ENCODE measurements at places on chromosomes 13 and 19.

DNA sequence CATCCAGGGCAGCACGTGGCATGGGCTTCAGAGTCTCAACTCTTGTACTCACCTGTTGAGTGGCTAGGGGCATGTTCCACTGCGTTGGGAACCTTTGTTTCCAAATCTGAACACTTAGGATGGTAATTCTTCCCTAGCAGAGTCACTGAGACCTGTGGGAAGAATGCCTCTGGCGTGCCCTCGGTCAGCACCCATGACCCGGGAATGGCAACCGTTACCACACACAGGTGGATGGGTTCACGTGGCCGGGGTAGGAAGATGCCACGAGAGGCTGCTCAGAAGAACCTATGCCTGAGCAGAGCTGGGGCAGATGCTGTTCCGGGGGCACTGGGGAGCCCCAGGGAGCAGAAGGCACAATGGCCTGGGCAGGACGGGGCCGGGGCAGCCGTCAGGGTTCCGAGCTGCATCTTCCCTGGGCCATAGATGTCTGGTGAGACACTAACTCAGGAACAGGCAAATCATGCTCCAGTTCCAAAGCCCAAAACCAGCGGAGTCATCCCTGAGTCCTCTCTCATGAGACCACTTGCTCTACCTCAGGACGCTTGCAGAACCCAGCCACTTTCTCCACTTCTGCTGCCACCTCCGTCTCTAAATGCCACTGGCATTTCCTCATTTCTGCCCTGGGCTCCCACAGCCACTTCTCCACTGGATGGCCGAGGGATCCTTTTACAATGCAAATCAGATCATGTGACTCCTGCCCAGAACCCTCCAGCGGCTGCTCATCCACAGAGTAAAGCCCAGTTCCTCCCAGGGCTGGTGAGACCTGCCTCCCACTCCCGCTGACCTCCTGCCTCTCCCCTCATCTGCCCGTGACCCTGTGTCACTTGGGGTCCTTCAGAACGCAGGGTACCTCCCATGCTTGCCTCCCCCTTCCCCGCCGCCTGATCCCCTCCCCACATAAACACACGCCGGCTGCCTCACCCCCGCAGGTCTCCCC, 36.7 kb downstream of the FAM124A start:
- peak; percentile 84 for DNase-seq

- DNase-seq = no peak
Observed at GRCh38 chr19:20470345-20471135, 95.0 kb downstream of the ZNF737 start.

GRCh38 chr19:49333811-49334288, 1.4 kb upstream of the CD37 start:
- peak; percentile 62 for DNase-seq

GRCh38 chr19:3818466-3818865, 32.3 kb upstream of the MATK start:
- DNase-seq = peak; percentile 98

DNA sequence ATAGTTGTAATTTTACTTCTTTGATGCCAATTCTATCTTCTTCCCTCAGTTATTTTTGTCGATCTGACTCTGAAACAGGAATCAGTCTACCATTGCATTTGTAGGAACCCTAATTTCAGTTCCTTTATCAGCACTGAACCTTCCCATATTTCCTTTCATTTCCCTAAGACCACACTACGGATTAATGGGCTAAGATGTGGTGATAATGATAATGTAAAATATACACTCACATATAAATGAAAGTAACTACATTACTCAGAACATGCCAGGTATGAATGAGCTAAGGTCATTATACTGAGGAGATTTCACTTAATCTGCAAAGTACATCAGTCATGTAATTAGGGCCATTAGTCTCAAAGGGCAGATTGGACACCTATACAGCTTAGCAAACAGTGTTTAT, 60.2 kb upstream of the RFC3 start:
- peak; percentile 56 for DNase-seq

- DNase-seq = no peak
Observed at GRCh38 chr13:73138638-73139491, 80.1 kb downstream of the KLF5 start.

- DNase-seq = no peak
Observed at GRCh38 chr13:50518781-50519201, 324.7 kb downstream of the DLEU7 start.

DNA sequence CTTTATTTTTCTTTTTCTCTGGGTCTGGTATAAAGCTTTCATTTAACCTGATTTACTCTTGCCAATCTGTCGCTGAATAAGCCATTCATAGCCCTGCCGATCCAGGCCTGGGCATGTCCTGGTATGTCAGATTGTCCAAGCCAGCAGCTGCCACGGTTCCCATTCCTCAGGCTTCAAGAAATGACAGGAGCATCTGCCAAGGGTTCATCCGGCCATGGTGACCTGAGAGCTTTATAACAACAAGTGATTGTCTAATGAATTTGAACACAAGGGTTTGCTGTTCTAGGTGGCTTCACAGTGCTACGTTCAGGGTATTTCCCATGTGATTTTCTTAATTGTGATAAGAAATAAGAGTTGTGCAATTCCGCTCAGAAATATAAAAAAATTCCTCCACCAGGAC, 20.0 kb downstream of the PNMA8A start:
- DNase-seq = no peak

- DNase-seq = no peak
Observed at GRCh38 chr13:41961466-41961760, 504 bp upstream of the VWA8 start.

DNA sequence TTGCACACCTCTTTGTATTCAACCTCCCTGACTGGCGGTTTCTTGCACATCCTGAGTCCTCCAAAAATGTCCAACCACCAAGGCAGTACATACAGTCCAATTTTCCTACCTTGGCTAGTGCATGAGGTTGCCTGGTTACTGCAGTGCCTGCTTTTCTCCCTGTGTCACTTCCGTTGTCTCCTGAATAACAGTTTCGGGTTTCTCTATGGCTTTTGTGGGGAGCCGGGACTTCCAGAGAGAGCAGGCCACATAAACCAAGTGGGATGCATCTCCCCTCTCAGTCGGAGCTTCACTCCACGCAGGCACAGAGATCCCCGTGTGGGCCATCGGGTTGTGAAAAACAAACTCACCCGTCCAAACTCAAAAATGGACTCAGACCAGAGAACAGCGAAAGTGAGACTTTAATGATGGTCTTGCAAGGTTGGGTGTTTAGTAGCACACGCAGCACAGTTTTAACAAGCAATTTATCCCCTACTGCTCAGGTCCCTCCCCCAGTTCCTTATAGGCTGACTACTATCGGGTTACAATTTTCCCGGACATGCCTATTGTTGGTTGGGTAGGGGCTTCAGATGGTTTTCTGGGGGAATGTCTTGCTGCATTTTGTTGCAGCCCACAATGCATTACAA, 173.1 kb downstream of the POU4F1 start:
- no peak for DNase-seq

- peak; percentile 3 for DNase-seq
Observed at GRCh38 chr13:97567510-97568243, 133.7 kb downstream of the RAP2A start.

DNA sequence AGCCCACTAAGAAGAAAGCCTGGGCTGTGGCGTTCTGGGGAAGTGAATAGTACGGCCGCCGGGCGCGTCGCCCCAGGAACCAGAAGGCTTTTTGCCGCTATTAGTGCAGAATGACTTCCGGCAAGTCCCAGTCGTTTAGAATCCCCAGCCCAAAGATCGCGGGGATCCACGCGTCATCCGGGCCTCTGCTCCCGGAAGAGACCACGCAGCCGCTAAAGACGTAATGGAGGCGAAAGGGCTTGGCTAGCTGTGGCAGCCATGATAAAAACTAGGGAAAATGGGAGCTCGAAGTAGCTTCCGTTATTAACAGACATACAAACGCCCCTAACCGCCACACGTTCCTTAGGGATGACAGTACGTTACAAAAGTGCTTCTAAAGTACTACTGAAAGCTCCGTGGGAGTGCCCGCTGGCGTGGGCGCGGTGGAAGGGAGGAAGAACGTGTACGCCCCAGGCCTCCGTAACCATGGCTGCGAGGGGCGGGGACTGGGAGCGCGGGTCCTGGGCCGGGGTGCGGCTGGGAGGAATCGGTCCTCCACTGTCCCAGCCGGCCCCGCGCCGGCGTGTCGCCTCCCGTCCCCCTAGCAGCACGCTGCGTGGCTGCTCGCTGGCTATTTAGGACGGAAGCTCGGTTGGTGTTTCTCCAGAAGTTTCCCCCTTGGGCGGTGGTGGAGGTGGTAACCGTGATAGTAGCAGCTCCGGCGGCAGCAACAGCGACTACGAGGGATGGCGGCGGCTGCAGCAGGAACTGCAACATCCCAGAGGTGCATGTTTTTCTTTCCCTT, at the start of gene SUGT1:
Gene SUGT1, plus strand, starts transcription at position 641 of the 784 bp plus-strand sequence. Its CDS starts 85 bp downstream, at position 726.
- peak; percentile 96 for DNase-seq

- DNase-seq = no peak
Observed at GRCh38 chr19:4436231-4436630, 21.4 kb downstream of the UBXN6 start.

- no peak for DNase-seq
Observed at GRCh38 chr19:57380923-57381322, 8.7 kb upstream of the ZNF548 start.

DNA sequence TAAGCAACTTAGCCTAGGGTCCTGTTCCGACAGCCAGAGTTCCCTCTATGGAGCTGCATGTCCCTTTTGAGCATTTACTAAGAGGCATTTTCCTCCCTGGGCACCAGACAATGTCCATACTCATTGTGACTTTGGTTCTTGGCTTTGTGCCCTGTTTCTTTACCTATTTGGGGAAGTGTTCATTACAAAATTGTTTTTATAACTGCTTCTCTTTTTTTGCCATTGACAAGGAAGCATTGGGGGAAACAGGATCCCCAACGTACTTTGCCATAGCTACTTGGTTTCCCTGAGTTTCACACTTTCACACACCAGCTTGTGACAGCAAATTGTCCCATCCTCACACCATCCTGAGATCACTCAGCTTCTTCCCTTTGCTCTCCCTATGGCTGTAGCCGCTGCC, 81.1 kb upstream of the SIAH3 start:
- DNase-seq = peak; percentile 74

DNA sequence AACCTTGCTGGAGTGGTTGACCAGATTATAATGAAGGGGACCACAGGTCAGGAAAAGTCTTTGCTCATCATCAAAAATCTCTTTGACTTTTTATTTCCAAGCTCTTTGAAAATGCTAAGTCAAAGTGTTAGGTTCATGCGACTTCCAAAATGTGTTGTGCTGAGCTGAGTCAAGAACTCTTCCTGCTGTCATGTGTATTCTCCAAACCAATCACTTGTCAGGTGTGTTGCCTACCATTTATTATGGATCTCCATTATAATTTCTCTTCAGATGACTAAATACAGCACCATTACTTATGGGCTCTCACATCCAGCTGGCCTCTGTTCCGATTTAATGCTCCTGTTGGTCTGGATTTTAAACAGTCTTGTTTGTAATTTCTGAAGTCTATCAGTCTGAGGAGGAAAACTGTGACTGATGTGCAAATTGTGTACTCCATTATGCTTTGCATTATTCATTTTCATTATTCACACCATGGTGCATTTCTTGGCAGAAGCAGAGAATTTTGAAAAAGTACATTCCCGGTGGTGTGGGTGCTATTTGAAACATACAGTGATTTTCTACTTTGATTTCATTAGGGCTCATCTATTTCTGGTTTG, 562.5 kb downstream of the LMO7 start:
- no peak for DNase-seq

GRCh38 chr19:48962029-48962848, 2.9 kb upstream of the FTL start:
- DNase-seq = peak; percentile 75

GRCh38 chr13:46071590-46072249, 19.2 kb upstream of the ZC3H13 start:
- DNase-seq = no peak

GRCh38 chr19:5707576-5708575, 12.1 kb downstream of the LONP1 start:
- no peak for DNase-seq

- peak; percentile 63 for DNase-seq
Observed at GRCh38 chr19:35045667-35046300, 4.3 kb downstream of the HPN start.

- no peak for DNase-seq
Observed at GRCh38 chr13:69604698-69605097, 502.9 kb upstream of the ATXN8OS start.

- no peak for DNase-seq
Observed at GRCh38 chr19:4210166-4210731, 19.1 kb upstream of the EBI3 start.

Measured in inflammatory macrophage treated with lipopolysaccharide for 1 hour (primary cell).